Dermis lymphatic vessel endothelial cell (primary cell): ENCODE measurements at places on chromosomes 12 and 14. TPM values are rescaled to one million over a fixed set of nuclear protein-coding genes. Genes with fewer than 3 reads are reported as not detected.

The KERA gene
- total RNA-seq: not detected in 2 replicates

The FBXO34 gene
- total RNA-seq: 23.4 and 26.5 TPM in 2 replicates

The PTGDR gene
- total RNA-seq: under 0.01 TPM in 1 of 2 replicates, not detected in the other

The TTLL5 gene
- 12.2 and 24.2 TPM in 2 replicates for total RNA-seq

The MTERF2 gene
- total RNA-seq: 5.4 and 7.6 TPM in 2 replicates

The FRMD6 gene
- 110 and 204 TPM in 2 replicates for total RNA-seq

The CCNT1 gene
- 18.1 and 24.0 TPM in 2 replicates for total RNA-seq

The LHX5 gene
- not detected in 2 replicates for total RNA-seq

The BBOF1 gene
- total RNA-seq: 0.98 and 1.3 TPM in 2 replicates

The SLC17A8 gene
- total RNA-seq: under 0.01 TPM in 1 of 2 replicates, not detected in the other

The OR4L1 gene
- total RNA-seq: not detected in 2 replicates

The TMEM119 gene
- total RNA-seq: 0.33 TPM in 1 of 2 replicates, not detected in the other
